CD8-positive, alpha-beta memory T cell (primary cell): ENCODE measurements at places on chromosomes 11 and 22.

- no peak for DNase-seq
Measured at GRCh38 chr22:27603111-27603799, 198.3 kb downstream of the MN1 start.

DNA sequence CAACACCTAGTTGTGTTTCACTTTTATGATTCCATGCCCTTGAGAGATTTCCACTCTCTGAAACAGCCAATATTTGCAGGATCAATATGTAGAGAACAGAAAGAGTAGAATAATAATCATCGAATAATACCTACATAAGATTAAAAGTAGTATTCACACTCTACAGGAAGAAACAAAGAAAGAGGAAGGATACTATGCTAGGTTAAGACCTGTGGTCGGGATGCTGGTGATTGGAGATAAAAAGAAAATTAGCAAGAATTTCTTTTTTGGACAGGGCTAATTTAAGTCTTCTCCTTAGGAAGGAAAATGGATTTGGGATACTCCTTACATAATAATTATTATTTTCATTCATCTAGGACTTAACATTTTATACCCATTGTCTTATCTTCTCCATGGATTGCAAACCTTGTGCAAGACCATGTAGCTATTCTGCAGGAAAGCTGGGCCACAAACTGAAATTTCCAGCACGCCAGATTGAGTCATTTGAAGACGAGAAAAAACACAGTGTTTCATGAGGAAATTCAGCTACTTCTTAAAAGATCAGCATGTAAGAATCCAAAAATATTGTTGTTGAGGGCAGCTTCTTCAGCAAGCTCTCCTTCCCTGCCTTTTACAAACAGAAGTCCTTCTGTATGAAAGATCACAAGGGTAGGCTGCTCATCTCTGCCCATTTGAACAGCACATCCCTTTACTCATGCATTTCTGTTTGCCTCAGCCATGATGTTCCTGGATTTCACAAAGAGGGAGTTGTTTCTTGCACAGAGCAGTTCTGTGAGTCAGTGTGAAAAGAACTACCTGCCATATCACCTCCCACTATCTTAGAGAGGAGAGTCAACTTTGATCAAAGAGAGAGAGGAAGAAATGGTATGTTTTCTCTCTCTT, 90.7 kb downstream of the FAM76B start:
- no peak for DNase-seq

- DNase-seq, result no peak
Measured at GRCh38 chr11:66854231-66854661, 2.6 kb upstream of the LRFN4 start.

DNA sequence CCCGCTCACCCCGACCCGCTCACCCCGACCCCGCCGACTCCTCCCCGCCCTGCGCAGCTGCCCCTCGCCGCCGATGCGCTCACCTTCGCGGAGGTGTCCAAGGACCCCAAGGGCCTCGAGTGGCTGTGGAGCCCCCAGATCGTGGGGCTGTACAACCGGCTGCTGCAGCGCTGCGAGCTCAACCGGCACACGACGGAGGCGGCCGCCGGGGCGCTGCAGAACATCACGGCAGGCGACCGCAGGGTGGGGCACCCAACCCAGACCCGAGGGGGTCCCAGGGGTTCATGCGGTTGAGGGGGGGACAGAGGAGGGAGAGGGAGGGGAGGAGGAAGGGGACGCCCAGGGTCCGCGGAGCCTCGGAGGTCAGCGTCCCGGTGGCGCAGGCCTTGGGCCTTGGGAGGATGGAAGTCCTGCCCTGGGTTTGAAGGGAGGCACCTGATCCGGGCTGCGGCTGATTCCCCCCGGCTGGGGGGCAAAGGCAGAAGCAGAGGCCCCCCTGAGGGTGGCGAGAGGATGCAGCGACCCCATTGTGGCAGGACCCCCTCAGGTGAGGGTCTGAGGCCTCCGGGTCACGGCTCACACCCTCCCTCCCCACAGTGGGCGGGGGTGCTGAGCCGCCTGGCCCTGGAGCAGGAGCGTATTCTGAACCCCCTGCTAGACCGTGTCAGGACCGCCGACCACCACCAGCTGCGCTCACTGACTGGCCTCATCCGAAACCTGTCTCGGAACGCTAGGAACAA, 9.2 kb downstream of the PKP3 start:
- DNase-seq, result no peak

DNA sequence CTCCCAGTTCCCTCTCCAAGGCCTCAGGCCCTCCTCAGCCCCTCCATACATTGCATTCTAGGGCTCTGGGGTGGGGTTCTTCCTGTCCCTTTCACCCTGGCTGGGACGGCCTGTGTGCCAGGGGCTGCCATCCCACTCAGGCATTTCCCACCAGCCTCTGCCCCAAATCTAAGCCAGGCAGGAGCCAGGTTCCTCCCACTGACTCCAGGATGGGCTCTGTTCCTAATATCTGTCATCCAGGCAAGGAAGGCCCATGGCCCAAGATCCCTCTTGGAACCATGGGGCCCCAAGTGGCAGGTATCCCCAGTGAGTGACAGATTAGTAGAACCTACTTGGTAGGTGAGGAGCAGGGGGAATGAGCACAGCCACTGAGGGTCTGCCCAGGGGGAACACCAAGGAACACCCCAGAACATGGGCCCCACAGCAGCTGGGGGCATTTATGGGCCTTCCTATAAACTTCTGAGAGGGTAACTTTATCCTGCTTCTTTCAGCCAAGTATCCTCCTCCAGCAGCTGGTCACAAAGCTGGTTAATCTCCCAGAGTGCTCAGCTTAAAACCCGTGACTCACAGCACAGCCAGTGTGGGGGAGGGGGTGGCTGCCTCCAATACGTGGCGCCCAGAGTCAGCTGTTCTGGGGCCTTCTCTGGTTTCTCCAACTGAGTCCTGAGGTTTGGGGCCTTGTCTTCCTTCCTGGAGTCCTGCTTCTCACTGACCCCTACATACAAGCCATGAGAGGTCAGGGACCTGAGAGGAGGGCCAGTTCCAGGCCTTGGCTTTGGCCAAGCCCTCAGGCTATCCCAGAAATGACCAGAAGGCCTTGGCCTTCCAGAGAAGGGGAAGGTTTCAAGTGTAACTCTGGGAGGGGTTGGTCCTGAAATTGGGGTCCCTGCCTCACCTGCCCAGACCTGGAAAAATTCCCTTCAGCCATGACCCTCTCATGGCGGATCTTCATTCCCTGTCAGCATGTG, 19.9 kb upstream of the MYOD1 start:
- no peak for DNase-seq

DNA sequence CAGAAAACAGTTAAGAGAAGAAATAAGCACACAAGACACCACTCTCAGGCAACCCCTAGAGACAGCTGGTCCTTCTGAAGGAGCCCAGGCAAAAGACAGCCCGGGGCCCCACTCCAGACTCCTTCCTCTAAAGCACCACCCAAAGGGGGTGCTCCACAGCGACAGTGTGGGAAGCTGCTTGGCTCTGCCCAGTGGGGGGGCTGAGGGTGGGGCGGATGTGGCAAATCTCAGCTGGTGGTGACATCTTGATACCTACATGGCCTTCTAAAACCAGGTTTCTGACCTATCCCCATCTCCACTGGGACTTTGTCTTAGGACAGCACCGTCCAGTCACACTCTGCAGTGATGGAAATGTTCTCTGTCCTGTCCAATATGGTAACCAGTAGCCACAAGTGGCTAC, 10.2 kb upstream of the APOA1 start:
- no peak for DNase-seq

DNA sequence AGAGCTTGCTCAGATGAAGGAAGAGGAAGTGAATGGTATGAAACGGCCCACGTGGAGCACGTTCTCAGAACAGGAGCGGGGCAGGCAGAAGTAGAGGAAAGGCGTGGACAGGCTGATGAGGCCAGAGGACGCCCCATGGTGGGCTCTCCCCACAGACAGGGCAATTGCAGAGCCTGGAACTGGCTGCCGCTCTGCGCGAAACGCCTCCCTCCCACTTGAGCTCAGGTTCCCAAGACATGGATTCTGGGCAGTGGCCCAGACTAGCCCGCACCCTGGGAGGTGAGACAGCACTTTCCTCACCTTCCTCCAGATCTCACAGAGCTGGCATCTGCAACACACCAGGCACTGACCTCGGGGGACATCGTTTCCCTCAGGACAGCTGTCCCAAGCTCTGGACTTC, 117.6 kb downstream of the PHF21B start:
- no peak for DNase-seq

DNA sequence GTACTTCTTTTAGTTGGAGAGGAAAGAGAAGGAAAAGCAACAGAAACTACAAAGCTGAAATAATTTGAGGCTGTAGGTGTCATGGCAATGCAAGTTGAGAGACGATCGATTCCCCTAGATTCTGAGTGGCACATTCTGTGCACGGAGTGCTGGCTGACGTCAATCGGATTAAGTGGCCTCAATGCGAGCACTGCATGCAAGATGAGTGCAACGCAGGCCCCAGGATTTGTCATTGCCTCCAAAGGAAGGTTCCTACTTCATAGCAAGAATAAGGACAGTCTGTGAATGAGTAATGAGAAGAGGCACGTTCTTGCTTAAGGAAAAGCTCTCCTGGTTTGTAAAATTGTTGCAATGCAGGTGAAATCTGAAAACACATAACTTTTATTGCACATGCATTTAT, 892.4 kb downstream of the KCNA4 start:
- no peak for DNase-seq

DNA sequence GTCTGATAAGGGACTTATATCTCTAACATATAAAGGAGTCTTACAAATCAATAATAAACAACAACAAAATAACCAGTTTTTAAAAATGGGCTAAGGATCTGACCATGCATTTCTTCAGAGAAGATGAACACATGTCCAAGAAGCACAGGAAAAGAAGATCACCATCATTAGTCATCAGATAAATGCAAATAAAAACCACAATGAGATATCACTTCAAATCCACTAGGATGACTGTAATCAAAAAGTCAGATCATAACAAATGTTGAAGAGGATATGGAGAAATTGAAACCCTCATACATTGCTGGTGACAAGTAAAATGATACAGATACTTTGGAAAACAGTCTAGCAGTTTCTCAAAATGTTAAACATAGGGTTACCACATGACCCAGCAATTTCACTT, 61.2 kb upstream of the MYOD1 start:
- no peak for DNase-seq

GRCh38 chr22:26970809-26971394, 313.5 kb downstream of the MIAT start:
- DNase-seq, result no peak

GRCh38 chr11:115364896-115365295, 139.3 kb downstream of the CADM1 start:
- no peak for DNase-seq

- no peak for DNase-seq
Measured at GRCh38 chr11:112534208-112534607, 273.5 kb upstream of the PLET1 start.

DNA sequence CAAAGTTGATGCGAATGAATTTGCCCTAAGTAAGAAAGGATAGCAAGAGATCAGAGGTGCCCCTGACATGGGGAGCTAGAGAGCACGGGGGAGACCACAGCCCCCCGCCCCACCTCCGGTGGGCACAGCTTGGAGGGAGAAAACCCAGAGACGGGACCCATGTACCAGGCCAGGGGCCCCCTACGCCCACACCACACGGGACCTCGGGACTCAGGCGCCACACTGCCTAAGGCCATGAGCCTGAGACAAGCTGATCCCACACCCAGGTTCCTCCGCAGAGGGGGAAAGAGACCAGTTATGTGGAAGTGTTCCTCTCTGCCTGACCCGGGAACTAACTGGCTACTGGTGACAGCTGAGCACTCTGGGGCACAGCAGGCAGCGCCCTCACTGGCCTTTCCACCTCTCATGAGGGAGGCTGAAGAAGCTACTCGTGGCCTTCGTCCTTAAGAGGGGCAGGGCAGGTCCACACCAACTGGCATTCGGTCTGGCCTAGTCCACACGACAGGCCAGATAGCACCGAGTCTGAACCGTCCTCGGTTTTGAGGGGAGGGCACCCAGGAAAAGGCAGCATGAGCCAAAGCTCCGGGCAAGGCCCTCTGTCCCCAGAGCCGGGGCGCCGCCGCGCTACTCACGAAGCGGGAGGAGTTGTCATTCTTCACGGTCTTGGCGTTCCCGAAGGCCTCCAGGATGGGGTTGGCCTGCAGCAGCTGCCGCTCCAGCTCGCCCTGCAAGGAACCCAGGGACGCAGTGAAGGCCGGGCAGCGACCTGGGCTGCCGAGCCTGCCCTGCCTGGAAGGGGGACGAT, 65.8 kb downstream of the MYH9 start:
- DNase-seq, result no peak

DNA sequence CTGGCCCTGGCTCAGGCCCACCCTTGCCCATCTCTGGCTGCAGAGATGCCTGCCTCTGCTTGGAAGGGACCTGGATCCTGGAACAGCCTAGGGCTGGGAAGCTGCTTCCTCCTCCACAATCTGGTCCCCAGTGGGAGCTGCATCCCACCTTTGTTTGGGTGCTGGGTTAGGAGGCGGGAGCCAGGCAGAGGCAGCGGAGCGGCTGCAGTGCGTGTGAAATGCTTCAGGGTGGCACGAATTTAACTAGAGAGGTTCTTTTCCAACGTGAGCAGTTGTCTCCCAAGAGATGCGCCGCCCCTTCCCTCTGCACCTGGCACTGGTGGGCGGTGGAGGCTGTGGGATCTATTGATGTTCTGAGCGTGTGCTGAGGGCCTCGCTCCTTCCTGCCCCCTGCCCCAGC, 31.6 kb downstream of the BRSK2 start:
- no peak for DNase-seq

- no peak for DNase-seq
Measured at GRCh38 chr11:13262096-13262495, 15.5 kb upstream of the BMAL1 start.

GRCh38 chr11:81895258-81895657, 838.4 kb downstream of the FAM181B start:
- DNase-seq, result no peak

- no peak for DNase-seq
Measured at GRCh38 chr11:10764412-10764811, 13.4 kb downstream of the CTR9 start.

- DNase-seq, result no peak
Measured at GRCh38 chr11:60994541-60995080, 23.1 kb downstream of the CD6 start.

GRCh38 chr22:43953988-43954785, 1.1 kb upstream of the SAMM50 start:
- DNase-seq, result no peak

DNA sequence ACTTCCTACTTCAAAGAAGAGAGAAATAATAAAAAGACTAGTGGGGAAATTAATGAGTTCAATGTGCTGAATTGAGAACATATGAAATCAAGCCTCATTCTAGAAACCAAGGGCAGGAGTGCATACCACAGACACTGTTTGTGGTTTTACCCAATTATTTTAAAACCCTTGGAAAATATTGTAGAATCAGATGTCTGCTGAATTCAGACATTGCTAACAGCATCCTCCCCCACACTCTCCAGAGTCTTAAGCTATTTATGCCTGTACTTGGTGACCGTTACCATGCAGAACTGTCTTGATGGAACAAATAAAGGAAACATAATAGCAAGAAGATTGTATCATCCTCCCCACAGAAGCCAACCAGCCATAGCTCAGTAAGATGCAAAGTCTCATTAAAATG, 850.1 kb downstream of the NTM start:
- no peak for DNase-seq

DNA sequence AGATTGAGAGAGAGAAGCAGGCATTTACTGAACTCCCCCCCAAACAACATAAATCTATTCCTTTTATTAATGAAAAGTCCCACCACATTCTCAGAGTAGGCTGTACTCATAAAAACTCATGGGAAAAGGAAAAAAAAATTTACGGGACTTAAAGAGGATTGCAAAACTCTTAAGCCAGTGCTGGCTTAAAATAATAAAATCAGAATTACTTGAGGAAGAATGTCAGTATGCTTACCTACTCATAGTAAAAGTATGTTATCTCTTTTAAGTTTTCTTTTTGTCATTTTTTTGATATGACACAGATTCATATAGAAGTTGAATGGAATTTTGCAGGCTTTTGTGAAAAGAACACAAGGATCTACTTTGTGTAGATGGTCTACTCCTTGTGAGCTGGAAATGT, 126.3 kb downstream of the LUZP2 start:
- DNase-seq, result no peak
